ENCODE measurements at places on chromosomes 1 and 21.

DNA sequence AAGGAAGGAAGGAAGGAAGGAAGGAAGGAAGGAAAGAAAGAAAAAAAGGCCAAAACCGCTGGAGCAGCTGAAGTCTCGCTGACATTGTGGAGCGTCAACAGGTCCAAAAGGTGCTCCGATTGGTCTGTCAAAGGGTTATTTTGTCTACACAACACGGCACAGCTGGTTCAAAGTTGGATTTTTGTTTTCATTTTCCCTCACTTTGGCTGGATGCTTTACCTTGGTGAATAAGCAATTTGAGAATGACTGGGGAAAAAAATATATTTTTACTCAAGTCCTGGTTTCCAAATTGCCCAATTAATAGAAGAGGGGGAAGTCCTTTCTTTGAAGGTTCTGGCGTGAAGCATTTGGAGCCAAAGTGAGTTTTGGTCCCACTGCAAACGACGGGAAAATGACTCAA is 19.3 kb upstream of the PAX7 start:
- no peak for DNase-seq

DNA sequence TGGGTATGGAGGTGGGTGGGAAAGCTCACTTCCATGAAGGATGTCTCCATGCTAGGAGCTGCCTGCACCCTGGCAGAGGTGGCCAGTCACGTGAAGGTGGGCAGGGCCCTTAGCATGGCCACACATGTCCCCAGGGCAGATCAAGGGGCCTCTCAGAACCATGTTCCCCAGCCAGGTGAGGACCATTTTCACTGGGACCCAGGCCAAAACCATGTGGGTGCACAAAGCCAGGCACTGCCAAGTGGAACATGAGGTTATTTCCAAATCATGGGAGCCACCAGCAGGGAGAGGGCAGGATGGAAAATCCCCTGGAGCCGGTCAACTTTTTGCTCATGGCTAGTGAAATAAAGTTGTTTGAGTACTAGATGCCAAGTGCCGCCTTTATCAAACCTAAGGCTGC is 9.7 kb downstream of the ZNF692 start:
- DNase-seq, result no peak

- no peak for DNase-seq
Measured at GRCh38 chr1:12412439-12412838, 182.6 kb downstream of the VPS13D start.

DNA sequence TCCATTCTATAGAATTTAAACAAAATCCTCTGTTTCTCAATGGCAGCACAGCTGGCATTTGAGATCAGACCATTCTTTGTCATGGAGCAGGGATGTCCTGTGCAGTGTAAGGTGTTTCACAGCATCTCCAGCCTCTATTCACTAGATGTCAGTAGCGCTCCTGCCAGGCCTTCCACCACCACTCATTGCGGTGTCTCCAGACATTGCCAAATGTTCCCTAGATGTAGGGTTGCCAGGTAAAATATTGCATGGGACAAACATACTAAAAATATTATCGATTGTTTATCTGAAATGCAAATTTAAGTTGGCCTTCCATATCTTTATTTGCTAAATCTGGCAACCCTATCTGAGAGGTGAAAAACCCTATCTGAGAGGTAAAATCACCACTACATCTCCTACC is 11.7 kb downstream of the ITLN2 start:
- no peak for DNase-seq

GRCh38 chr21:43913928-43914327 is 48.9 kb downstream of the AGPAT3 start:
- DNase-seq, result no peak

DNA sequence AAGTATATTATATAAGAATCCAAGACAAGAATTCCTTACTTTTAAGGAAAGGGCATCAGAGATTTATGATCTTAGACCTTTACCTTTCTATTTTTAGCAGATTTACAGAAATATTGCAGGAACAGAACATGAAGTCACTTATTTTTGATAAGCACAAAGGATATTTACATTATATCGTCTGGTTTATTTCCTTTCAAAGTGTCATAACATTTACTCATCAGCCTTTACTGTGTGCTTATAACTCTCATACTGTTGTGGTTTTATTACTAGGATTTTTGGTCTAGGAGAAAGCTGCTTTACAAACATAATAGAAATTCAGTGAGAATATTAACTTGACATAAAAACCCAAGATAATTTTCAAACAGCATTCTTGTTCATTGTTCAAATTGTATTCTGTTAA is 47.6 kb downstream of the APP start:
- no peak for DNase-seq

- no peak for DNase-seq
Measured at GRCh38 chr1:224629965-224630364, 13.8 kb downstream of the CNIH3 start.

DNA sequence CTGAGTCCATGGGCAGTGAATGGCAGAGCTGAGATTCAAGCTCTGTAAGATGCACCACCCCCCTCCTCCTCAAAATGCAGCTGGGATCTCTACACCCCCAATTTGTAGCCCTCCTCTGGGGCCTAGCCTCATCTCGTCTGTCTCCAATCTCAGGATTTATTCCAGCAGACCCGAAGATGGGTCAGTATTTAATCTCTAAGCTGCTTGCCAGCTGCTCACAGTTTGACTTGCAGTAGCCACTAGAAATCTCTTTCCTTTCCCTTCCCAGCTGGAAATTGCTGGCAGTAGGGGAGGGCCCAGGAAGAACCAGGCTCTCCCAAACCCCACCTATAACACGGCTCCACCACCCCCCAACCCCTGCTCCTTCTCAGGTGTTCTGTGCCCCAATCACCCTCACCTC is 1.5 kb downstream of the LACTBL1 start:
- DNase-seq, result no peak

DNA sequence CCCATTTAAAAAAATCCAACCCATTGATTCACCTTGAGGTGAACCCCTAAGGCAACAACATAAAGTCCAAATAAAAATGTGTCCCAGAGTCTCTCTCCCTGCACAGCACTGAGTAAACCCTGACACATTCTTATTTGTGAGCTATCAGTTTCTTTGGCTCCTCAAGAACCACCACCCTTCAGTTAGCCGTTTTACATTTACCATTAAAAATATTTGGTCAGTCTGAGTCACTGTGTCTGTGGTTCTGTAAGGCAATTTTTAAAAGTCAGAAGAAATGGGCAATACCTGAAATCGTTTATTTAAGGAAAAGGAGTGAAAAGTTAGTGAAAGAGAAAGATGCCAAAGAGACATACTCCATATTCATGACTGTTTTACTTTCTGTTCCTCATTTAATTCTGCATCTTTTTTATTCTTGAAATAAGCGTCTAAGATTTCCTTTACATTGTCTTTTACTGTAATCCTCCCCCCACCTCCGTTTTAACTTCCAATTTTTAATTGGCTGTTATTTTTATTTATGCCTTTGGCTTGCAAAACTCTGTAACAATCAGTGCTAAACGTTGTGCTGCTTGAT is 91.7 kb upstream of the IVNS1ABP start:
- DNase-seq, result no peak

- DNase-seq, result no peak
Measured at GRCh38 chr1:225410036-225410435, 17.8 kb downstream of the LBR start.

- DNase-seq, result no peak
Measured at GRCh38 chr1:44293761-44294315, 61.2 kb downstream of the ERI3 start.

- no peak for DNase-seq
Measured at GRCh38 chr1:5809207-5809788, 182.9 kb downstream of the NPHP4 start.

- DNase-seq, result no peak
Measured at GRCh38 chr1:218802799-218803198, 370.9 kb upstream of the LYPLAL1 start.

- no peak for DNase-seq
Measured at GRCh38 chr1:181353526-181353925, 129.8 kb upstream of the CACNA1E start.

- DNase-seq, result peak; percentile 44
Measured at GRCh38 chr1:76154206-76154956, 79.8 kb downstream of the ST6GALNAC3 start.

DNA sequence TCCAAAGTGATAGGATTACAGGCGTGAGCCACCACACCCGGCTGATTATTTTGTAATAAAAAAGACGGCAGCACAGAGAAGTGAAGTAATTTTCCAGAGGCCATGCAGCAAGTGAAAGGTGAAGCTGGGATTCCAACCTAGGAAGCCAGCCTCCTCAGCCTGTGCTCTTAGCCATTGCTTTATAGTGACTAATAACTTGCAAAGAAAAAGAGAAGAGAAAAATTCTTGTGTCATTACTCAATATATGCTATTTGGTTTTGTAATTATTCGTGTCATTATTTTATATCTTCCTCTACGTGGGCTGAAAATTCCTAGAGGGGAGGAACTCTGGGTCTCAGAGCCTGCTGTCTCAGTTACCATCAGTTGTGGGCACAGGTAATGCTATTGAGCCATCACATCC is 1.6 kb upstream of the IER5 start:
- no peak for DNase-seq

DNA sequence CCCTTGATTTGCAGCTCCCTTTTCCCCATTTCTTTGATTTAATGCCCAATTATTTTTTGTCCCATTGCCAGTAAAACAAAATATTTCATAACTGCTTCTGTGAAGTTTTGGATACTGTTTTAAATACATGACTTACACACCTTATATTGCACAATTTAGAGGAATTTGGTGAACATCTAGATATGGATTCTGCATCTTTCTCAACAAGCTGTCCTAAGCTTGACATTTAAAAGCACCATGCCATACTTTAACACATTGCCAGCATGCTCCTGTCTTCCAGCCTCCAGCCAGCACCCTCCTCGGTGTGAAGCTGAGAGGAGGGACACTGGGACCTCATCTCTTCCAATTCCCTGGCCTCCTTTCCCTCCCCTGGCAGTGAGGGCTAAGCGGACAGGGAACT is 167.6 kb downstream of the SEC16B start:
- DNase-seq, result no peak

DNA sequence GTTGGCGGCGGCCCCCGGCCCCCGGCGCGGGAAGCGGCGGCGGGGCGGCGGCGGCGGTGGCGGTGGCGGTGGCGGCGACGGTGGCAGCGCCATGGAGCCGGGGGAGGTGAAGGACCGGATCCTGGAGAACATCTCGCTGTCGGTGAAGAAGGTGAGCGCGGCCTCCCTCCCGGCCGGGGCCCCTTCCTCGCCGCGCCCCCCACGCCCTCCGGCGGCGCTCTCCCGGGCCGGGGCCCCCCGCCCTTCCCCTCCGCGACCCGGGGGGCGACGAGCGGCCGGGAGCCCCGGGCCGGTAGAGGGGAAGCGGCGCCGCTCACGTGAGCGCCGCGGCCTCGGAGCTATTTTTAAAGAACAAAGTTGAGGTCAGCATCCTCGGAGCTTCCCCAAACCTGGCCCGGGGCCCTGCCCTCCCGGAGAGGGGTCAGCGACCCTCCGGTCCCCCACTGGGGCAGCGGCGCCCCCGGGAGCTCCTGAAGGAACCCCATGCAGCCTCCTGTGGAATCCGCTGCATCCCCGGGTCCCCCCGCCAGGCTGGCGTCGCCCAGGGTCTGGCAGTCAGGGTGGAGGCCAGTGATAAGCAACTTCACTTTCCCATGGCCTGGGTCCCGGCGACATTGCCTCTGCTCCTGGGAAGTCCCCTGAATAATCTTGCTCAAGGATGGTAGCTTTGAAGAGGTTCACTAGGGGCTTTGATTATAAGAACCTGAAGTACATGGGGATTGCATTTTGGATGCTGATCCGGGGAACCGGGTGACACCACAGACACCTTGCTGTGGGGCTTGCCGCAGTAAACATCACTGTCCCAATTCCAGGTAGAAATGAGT is 560 bp downstream of the PLEKHM2 start:
- DNase-seq, result no peak

DNA sequence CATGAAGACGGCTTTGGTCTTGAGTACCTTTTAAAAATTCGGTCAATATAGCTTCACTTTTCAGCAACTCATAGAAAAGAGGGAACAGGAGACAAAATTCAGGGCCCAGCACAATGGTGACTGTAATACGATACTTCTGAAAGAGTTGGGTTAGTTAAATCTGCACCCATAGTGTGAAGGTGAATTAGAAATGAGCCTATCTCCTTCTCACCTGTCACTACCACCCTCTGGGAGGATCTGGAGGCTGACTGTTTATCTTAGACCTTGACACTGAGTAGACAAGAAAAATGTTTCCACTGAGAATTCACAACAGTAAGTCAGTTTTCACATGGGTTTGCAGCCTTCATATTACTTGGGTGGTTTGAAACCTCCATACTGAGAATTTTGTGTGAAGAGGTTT is 57.9 kb upstream of the HMGB4 start:
- DNase-seq, result no peak

- DNase-seq, result no peak
Measured at GRCh38 chr1:71695821-71696220, 586.5 kb downstream of the NEGR1 start.

- no peak for DNase-seq
Measured at GRCh38 chr1:16018749-16019643, 1.2 kb upstream of the HSPB7 start.

DNA sequence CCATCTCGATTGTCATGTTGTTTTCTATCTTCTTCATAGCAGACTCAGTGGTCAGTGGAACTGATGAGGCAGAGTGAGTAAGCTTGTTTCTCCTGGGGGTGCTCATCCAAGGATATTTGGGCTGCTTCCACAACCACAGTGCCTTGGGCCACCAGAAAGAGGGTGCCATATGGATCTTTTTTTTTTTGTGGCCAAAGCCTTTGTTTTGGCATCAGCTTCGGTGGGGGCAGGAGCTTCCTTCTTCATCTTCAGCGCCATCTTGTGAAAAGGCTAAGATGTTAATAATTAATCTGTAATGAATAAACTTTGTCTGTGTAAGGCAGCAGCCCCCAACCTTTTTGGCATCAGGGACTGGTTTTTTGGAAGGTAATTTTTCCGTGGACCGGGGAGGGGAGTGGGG is 6.6 kb upstream of the PLPP3 start:
- DNase-seq, result no peak

DNA sequence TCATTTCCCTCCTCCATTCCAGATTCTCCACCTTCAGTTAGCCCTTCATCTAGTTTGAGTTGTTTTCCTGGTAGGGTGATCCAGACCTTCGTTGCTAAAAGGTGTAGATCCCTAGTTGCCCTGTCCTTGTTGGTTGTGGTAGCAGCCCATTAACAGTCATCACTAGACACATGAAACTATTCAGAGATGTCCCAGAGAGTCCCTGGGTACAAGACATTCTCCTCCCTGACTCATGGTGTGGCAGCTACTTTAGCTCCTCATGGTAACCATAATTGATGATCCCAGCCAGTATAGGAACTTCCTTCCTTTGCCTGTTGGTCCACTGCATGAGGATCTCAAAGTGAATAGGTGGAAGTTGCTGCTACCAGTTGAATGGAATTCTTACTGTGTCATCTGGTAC is 6.0 kb upstream of the SH2D2A start:
- DNase-seq, result no peak

DNA sequence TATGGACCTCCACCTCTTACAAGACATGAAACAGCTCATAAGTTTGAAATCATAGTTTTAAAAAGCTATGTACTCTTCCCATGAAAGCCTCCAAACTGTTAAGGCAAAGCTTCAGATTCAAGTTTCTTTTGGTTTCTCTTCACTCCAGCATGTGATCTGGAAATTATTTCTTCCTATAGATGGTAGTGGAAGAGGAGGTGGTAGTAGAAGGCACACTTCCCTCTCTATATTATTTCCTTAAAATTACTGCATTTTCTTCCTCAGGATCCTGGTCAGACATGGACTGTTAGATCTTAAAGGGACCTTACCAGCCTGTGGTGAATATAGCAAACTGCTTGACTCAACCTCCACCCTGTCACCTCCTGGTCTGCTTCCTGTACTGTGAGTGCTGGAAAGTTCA is 31.9 kb downstream of the NHLH2 start:
- no peak for DNase-seq

Data from GM18507 (cell line).